ENCODE measurements at places on chromosomes 5 and 9. TPM values are rescaled to one million over a fixed set of nuclear protein-coding genes. Genes with fewer than 3 reads are reported as not detected.

Gene ALDH7A1
- 69.9 TPM for total RNA-seq

Gene FCN2
- not detected for total RNA-seq

Gene CDC20B
- total RNA-seq, result 0.08 TPM

Gene PCAT7
- 0.79 TPM for total RNA-seq

Gene COL23A1
- not detected for total RNA-seq

Gene RASEF
- 5.6 TPM for total RNA-seq

Gene DBH
- not detected for total RNA-seq

Gene PTTG1
- total RNA-seq, result 206 TPM

Gene HMMR
- total RNA-seq, result 25.3 TPM

Gene ZFAND5
- 113 TPM for total RNA-seq

Gene PCDHA4
- 0.95 TPM for total RNA-seq

Gene PCDHGA6
- 0.29 TPM for total RNA-seq

Gene CCNI2
- total RNA-seq, result not detected

Gene SLC27A6
- total RNA-seq, result not detected

Gene FAM153A
- total RNA-seq, result not detected

Gene MARVELD2
- 2.7 TPM for total RNA-seq

Gene PCDH12
- total RNA-seq, result not detected

Gene RPP25L
- total RNA-seq, result 28.5 TPM

Gene AK6
- 52.9 TPM for total RNA-seq

Gene ANXA6
- total RNA-seq, result 46.0 TPM

Gene MRPS27
- 56.1 TPM for total RNA-seq

Gene FOXD1
- 25.4 TPM for total RNA-seq

Gene GDA
- total RNA-seq, result 1.5 TPM

Gene IER5L
- total RNA-seq, result 62.4 TPM

Gene FLT4
- total RNA-seq, result 2.0 TPM

Gene LRRC14B
- total RNA-seq, result not detected

Gene ARAP3
- 4.7 TPM for total RNA-seq

Gene FOXD4
- 0.34 TPM for total RNA-seq
